Mesothelial cell of epicardium (in vitro differentiated cells): ENCODE measurements at places on chromosomes 6 and 20. TPM values are rescaled to one million over a fixed set of nuclear protein-coding genes. Genes with fewer than 3 reads are reported as not detected.

ADGRF5 gene
- 0.16 to 0.32 TPM in 2 of 3 replicates, not detected in the other for total RNA-seq

SLC17A3 gene
- not detected in 3 replicates for total RNA-seq

ADA gene
- 21.7 to 23.1 TPM (median 22.5 TPM) in 3 replicates for total RNA-seq

DDX43 gene
- not detected in 3 replicates for total RNA-seq

DNA sequence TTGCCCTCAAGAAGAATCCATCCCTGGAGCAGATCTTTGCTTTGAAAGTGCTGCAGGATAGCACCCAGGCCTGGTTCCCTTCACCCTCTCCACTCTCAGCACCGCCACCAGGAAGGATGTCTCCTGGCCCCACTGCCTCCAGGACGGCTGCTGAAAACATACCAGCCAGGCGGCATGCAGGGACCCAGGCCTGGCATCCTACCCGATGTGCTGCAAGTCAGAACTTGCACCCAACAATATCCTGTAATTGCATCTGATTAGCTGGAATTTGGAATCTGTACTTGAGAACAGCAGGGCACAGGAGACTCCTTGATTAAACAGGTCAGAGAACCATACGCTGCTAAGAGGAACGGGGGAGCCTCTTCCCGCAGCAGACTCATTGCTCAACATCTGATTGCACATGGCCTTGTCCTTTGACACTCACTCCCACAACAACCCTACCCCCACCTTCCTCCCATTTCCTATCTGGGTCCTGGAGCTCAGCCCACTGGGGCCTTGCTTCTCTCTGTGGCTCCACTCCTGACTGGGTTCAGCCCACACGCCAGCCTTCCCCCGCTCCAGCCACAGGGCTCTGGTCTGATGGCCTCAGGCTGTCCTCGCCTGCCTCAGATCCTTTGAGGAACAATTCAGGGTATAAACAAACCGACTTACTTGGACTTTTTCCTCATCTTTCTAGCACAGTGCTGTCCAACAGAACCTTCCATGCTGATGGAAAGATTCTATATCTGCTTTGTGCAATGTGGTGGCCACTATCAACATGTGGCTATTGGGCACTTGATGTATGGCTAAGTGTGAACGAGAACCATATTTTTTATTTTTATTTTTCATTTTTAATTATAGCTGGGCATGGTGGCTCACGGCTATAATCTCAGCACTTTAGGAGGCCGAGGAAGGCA, 78.0 kb downstream of the FGD2 start:
- H3K4me1 ChIP-seq = peaks cover 25% of the 10 kb centered on the region
- DNase-seq = no peak
- peak overlapping the region; percentile 84 for H3K27ac ChIP-seq
- H3K4me3 ChIP-seq = no peak overlapping the region
- H3K27me3 ChIP-seq = no peaks in the 10 kb centered on the region

- no peaks in the 10 kb centered on the region for H3K27me3 ChIP-seq
- H3K36me3 ChIP-seq = peaks cover 3% of the 10 kb centered on the region
- no peak overlapping the region for H3K4me3 ChIP-seq
- peaks cover 38% of the 10 kb centered on the region for H3K4me1 ChIP-seq
These were observed 37.3 kb downstream of the TRAM2 start for GRCh38 chr6:52539607-52540006.

DNA sequence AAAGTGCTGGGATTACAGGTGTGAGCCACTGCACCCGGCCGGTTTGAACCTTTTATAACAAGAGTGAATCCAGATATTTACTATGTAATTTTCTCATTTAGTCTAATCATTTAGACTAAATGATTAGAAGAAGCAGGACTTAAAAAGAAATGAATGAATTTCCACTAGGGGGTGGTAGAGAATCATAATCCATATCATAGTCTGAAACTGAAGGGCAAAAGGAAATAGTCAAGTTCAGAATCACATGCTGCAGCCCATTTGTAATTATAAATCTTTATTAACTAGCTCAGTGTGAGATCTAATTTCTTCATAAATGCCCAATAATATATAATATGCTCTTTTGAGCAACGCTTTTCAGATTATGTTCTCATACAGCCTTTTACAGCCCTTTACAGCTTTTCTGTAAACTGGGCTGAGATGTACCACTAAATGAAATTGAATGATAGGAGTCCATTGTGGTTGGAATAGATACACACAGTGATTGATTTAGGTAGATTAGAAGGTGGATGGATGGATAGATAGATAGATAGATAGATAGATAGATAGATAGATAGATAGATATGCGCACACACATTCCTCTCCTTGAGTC, 31.8 kb downstream of the PSMB9 start:
- no peak overlapping the region for H3K4me3 ChIP-seq
- no peak overlapping the region for H3K27ac ChIP-seq
- peaks cover 44% of the 10 kb centered on the region for H3K27me3 ChIP-seq
- H3K4me1 ChIP-seq = peaks cover 13% of the 10 kb centered on the region
- no peaks in the 10 kb centered on the region for H3K36me3 ChIP-seq

DNA sequence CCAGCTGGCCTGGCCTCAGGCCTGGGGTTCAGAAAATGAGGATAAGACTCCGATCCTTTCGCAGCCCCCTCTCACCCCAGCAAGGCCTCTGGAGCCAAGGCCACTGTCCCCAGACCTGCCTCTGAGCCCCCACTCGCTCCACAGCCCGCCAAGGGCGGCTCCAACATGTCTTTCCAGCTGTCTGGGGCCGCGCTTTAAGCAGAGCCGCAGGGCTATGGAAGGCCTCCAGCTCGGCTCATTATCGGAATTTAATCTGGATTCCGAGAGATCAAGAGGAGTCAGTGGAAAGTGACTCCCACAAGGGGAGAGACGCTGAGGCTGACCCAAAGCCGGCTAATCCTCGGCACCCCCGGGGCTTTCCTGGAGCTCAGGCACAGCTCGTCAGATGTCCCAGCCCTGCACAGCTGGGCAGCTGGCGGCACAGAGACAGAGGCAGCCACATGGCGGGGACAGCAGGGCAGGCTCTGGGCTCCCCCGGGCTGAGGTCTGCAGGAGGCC, 41.8 kb downstream of the BMP7 start:
- H3K36me3 ChIP-seq = peaks cover 8% of the 10 kb centered on the region
- DNase-seq = peak; percentile 47
- H3K4me3 ChIP-seq = no peak overlapping the region
- no peaks in the 10 kb centered on the region for H3K27me3 ChIP-seq
- peaks cover 22% of the 10 kb centered on the region for H3K4me1 ChIP-seq

DNA sequence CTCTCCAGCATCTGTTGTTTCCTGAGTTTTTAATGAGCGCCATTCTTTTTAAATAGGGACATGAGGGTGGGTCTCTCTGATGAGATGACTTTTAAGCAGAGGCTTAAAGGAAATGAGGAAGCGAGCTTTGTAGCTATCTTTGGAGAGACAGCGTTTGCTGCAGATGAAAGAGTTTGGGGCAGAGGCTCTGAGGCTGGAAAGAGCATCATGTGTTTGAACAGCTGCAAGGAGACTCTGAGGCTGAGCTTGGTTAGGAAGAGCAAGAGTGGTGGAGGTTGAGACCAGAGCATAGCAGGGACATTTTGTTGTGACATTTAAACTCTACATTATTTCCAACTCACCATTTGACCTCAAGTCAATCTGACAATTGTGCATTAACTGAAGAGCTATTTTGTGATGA, 38.3 kb upstream of the TMX4 start:
- H3K27me3 ChIP-seq = no peaks in the 10 kb centered on the region
- H3K27ac ChIP-seq = no peak overlapping the region
- no peak overlapping the region for H3K4me3 ChIP-seq
- H3K4me1 ChIP-seq = peaks cover 28% of the 10 kb centered on the region

DNA sequence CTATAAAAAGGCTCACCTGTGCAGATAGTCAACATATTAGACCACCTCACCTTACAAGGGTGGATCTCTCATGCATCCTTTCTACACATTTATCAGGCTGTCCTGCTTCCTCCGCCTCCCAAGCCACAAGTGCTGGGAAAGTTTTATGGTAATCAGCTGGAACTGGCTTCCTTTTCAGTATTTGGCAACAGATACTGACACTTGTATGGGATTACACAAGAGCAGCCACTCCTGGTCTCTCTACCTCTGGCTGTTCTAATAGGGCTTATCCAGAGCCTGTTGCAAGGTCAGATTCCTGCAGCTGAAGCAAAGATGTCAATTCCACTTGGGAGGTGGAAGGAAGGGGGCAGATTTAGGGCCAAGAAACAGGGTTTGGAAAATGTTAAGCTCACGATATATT, 503 bp upstream of the GPLD1 start:
- no peak for DNase-seq
- no peaks in the 10 kb centered on the region for H3K36me3 ChIP-seq
- H3K27ac ChIP-seq = no peak overlapping the region
- H3K4me3 ChIP-seq = no peak overlapping the region

- H3K27ac ChIP-seq = peak overlapping the region; percentile 48
- no peak overlapping the region for H3K4me3 ChIP-seq
- no peaks in the 10 kb centered on the region for H3K36me3 ChIP-seq
- DNase-seq = no peak
- H3K27me3 ChIP-seq = no peaks in the 10 kb centered on the region
These were observed 213.6 kb upstream of the PLCB4 start for GRCh38 chr20:8855315-8855714.

GRCh38 chr6:108492131-108492766, 68.5 kb upstream of the FOXO3 start:
- no peak overlapping the region for H3K4me3 ChIP-seq
- no peak for DNase-seq
- H3K27me3 ChIP-seq = no peaks in the 10 kb centered on the region
- H3K36me3 ChIP-seq = peaks cover 1% of the 10 kb centered on the region
- H3K27ac ChIP-seq = no peak overlapping the region

DNA sequence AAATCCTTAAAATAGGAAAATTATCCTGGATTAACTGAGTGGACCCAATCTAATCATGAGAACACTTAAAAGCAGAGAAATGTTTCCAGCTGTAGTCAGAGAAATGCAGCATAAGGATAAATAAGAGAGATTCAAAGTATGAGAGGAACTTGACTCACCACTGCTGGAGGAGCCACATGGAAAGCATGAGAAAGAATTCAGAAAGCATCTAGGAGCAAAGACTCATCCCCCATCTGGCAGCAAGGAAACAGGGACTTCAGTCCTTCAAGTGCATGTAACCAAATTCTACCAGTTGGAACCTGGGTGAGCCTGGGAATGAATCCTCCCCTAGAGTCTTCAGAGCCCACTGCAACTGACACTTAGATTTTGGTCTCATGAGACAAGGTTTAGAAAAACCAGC, 33.7 kb downstream of the RNF146 start:
- no peak overlapping the region for H3K4me3 ChIP-seq
- H3K4me1 ChIP-seq = peaks cover 20% of the 10 kb centered on the region
- DNase-seq = no peak
- peak overlapping the region; percentile 36 for H3K27ac ChIP-seq

DNA sequence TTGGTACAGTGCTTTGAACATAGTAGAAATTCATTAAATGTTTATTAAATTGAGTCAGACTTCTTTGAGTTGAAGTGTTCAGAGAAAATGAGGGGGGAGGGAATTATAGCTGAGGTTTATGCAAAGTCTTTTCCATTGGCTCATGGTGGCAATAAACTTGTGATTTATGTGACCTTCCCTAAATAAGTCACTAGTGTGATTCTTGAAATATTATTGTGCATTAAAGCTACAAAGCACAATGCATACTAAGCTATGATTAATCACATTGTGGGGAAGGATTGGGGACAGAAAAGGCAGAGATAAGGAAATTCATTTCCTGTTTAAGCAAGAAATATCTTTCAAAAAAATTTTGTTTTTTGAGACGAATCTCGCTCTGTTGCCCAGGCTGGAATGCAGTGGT, 877.5 kb downstream of the TFAP2A start:
- H3K27me3 ChIP-seq = no peaks in the 10 kb centered on the region
- H3K4me3 ChIP-seq = no peak overlapping the region
- H3K4me1 ChIP-seq = peaks cover 3% of the 10 kb centered on the region
- no peaks in the 10 kb centered on the region for H3K36me3 ChIP-seq

GRCh38 chr20:59075934-59076508, 33.4 kb upstream of the PRELID3B start:
- H3K4me3 ChIP-seq = no peak overlapping the region
- no peak for DNase-seq
- H3K4me1 ChIP-seq = no peaks in the 10 kb centered on the region
- no peak overlapping the region for H3K27ac ChIP-seq

- H3K4me3 ChIP-seq = no peak overlapping the region
- peaks cover 31% of the 10 kb centered on the region for H3K4me1 ChIP-seq
- H3K27me3 ChIP-seq = no peaks in the 10 kb centered on the region
These were observed 61.3 kb downstream of the PRDM1 start for GRCh38 chr6:106147476-106147875.

DNA sequence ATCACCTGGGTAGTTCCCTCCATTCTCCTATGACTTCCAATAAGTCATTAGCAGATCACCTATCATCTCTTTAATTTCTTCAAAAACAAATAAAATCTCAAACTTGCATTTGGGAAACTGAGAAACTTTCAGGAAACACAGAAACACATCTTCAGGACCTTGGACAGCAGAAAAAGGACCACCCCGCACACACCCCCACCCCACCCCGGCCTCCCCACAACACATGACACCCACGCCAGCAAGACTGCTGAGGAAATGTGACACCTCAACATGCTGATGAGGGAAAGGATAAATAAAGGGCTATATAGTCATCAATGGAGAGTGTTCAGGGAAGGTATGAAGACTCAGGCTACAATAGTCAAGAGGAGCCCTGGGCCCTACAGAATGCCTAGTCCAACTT, 15.6 kb upstream of the TRIM39 start:
- no peaks in the 10 kb centered on the region for H3K4me1 ChIP-seq
- H3K36me3 ChIP-seq = peaks cover 35% of the 10 kb centered on the region
- no peaks in the 10 kb centered on the region for H3K27me3 ChIP-seq
- H3K4me3 ChIP-seq = no peak overlapping the region
- no peak overlapping the region for H3K27ac ChIP-seq

DNA sequence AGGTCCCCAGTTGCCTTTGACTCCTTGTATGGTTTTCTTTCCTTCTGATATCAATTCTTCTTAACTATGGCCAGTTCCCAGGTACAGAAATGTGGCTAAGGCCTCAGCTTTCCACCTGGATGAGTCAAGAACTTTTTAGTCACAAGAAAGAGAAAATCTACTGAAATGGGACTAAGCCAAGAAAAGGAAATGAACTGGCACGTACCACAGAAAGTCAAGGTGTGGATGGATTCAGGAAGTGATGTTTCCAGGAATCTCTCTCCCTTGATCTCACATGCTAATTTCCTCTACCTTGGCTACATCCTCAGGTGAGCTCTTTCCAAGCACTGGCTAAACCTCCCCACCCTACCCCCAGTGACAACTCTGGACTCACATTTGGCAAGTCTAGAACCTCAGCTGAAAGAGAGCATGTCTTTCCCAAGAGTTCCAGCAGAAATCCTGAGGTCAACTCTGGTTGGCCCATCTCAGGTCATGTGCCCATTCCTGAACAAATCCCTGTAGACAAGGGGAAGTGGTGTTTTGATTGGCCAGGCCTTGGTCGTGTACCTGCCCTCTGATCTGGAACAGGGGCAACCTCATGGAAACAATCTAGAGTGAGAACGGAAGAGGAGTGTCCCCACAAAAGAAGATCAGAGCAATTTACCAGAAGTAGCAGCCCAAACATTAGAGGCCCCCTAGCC, 205.3 kb downstream of the NFATC2 start:
- H3K27ac ChIP-seq = no peak overlapping the region
- H3K4me1 ChIP-seq = peaks cover 7% of the 10 kb centered on the region
- no peak overlapping the region for H3K4me3 ChIP-seq
- no peaks in the 10 kb centered on the region for H3K36me3 ChIP-seq
